ENCODE measurements at places on chromosomes 13 and 19.

DNA sequence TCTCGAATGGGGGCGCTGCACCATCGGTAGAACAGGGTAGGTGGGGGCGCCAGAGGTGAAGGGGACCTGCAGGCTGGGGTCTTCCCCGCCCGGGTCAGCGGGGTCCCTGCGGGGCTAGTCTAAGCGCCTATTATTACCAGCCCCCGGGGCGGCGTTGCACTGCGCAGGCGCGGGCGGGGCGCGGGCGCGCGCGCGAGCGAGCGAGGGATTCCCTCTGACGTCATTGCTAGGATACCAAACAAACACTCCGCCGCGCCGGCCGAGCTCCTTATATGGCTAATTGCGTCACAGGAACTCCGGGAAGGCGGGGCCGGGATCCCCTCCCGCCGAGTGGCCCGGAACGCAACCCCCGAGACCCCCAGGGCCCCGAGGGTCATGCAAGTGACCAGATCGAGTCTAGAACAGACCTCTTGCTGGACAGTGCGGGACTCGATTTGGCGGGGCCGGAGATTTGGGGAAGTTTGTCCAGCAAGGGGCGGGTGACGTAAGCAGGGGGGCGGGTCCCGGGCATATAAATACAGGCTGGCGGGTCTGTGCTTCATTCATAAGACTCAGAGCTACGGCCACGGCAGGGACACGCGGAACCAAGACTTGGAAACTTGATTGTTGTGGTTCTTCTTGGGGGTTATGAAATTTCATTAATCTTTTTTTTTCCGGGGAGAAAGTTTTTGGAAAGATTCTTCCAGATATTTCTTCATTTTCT, at the start of gene FOSB:
Gene FOSB, plus strand, starts transcription at position 541 of the 703 bp plus-strand sequence. CDS start 591 bp downstream, outside the sequence.
- DNase-seq: peak; percentile 85

DNA sequence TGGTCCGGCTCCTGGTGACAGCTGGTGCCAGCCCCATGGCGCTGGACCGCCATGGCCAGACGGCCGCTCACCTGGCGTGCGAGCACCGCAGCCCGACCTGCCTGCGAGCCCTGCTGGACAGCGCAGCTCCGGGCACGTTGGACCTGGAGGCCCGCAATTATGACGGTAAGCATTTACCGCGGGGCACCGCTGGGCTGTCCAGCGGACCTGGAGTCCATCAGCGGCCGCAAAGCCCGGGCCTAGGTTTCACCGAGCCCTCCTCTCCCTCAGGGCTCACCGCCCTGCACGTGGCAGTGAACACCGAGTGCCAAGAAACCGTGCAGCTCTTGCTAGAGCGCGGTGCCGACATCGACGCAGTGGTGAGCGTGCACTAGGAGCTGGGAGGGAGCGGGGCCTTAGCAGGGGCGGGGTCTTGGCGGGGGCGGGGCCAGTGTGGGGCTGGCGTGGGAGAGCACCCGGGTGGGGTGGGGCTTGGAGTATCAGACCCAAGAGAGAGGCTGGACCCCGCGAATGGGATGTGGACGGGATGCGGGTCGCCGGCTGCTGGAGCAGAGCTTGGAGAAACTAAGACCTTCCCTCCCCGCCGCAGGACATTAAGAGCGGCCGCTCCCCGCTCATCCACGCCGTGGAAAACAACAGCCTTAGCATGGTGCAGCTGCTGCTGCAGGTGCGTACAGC, 8.7 kb downstream of the BCL3 start:
- no peak for DNase-seq

GRCh38 chr13:20405691-20406090, 120.0 kb downstream of the CRYL1 start:
- no peak for DNase-seq

DNA sequence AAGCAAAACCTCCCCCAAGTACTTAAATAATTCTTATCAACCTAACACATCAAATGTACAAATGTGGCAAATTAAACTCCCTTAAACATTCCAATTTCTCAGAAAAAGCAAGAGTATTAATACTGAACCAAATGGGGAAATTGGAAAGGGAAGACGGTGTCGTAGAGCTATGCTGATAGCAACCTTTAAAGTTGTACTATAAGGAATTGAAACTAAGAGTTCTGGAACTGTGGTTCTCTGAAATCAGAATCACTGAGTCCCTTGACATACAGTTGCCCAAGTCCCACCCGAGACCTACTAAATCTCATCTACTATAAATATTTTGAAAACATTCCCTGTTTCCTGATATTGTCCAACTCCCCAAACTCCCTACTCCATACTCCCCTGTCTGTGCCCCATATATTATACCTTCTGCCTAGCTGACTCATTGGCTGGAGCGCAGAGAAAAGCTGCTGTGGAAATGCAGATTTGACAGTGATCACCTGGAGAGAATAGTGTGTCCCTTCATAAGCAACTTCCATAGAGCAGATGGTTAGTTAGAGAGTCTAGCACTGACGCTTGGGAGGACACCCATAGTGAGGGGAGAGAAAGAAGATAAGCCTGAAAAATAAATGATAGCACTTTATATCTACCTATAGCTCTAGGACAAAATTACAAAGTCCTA, 51.4 kb upstream of the ITM2B start:
- DNase-seq: no peak

DNA sequence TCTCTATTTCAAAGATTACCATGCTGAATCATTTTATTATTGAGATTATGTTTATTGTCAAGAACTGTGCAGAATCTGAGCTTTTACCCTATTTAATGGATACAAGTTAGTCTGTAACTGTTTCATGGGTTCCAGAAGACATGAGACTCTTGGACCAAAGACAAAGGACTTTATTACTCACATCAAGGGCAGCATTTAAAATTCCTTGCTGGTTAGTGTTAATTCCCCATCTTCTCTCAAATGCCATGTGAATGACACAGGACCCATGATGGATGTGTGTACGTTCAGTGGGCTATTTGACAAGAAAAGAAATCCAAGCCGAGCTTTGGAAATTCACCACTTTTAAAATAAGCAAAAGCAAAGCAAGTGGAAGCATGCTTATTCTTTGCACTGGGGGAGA, 139.9 kb downstream of the PCDH20 start:
- no peak for DNase-seq

GRCh38 chr19:11738746-11739620, at the start of gene ZNF823:
ZNF823 (minus strand) TSS chr19:11738946; CDS start chr19:11738819, 127 bp downstream.
- peak; percentile 97 for DNase-seq

DNA sequence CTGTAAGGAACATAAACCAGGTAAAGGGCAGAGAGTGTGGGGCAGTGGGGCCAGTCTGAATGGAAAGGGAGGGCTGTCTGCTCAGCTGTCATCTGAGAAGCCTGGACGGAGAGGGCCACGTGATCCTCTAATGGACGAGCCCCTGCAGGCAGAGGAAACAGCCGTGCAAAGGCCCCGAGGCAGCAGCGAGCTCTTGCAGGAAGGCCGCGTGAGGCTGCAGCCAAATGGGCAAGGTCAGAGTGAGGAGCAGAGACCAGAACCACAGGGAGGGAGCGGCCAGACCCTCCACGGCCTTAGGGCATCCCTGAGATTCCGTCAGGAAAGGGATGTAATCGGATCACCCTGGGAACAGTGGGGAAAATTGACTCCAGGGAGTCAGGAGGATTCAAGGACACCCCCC, 4.4 kb downstream of the LILRB4 start:
- no peak for DNase-seq

DNA sequence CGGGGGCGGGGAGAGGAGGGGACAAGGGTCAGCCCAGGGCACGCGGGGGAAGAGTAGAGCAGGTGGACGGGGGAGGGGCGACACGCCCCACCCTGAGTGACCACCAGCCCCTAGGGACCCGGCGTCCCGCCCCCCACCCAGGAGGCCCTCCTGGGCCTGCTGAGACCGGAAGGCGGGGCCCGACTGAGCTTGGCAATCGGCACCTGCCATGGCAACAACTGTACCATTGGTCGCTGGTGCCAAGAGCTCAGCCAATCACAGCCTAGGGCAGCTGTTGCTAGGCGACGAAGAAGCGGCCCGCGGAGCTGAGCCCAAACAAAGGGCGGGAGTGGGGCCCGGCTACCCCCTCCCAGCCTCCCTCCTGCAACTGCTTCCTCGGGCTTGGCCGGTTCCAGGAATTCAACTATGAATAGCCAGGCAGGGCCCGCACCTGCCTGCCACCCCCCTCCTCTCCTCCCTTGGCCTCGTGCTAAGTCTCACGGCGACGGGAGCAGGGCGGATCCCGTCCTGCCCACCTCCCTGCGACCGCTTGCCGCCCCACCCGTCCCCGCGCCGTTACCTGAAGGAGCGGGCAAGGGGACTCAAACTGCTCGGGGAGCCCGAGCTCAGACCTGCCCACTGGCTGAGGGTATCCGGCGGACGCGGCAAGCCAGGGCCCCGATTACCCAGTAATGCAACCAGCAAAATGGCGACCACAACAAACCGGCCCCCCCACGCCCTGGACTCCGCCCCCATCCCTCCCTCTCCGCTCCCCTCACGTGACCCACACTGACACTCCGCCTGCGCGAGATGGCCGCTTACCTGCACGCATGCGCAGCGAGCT, at the start of gene DYRK1B:
Gene DYRK1B, minus strand, starts transcription at position 699 of the 823 bp plus-strand sequence. CDS start 2,295 bp downstream, outside the sequence.
- peak; percentile 88 for DNase-seq

DNA sequence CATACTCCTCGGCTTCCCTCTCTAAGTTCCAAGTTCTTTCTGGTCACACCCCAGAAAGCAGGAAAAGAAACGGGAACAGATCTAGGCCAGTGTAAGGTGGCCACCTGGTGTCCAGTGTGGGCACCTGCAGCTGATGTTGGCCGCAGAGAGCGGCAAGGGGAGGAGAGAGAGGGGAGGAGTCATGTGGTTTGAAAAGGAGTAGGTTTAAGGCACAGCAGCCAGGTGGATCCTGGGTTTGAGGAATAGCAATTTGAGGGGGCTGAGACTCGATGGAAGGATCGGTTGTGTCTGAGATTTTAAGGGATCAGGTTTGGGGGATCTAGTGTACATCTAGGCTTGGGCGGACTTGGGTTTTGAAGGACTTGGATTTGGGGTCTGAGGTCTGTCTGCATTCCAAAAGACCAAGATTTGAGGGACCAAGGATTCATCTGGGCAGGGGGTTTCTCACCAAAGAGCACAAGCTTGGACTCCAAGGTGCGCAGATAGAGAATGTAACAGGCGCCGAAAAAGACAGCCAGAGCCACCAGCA, 1.2 kb downstream of the RABAC1 start:
- DNase-seq: no peak

- no peak for DNase-seq
These were observed 1.4 kb downstream of the FBXO27 start for GRCh38 chr19:39030854-39031367.

- DNase-seq: no peak
These were observed 209.2 kb downstream of the TSHZ3 start for GRCh38 chr19:31139871-31140505.

DNA sequence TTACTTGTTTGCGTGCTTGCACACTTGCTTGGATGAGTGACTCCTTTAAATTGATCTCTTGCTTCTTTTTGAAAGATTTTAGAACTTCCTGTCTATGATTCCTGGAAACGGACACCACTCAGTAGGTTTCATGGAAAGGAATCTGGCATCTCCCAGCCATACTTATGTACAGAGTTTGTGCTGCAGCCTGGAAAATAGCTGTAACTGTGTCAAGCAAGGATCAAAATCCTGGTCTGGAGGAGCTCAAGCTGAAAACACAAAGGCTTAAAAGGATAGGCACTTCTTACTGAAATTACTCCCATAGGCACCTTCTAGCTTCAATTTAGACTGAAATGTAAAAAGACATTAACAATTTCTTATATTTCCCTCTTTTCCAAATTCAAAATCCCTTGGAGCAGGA, 1.4 kb upstream of the FREM2 start:
- DNase-seq: no peak

DNA sequence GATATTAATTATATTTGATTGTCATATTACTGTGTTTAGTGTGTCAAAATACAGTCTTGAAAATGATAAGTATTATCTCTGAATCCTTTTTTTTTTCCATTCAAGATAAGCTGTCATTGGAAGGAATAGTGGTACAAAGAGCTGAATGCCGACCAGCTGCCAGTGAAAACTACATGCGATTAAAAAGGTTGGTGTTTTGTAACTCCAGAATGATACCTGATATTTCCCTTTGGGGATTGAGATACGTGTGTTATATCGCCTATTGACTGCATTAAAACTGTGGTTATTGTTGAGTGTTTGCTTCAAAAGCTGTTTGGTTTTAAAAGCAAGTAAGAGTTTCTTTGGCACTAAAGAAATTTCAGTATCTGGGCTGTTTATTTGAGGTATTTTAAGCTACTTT, 6.5 kb upstream of the KCTD4 start:
- DNase-seq: no peak

DNA sequence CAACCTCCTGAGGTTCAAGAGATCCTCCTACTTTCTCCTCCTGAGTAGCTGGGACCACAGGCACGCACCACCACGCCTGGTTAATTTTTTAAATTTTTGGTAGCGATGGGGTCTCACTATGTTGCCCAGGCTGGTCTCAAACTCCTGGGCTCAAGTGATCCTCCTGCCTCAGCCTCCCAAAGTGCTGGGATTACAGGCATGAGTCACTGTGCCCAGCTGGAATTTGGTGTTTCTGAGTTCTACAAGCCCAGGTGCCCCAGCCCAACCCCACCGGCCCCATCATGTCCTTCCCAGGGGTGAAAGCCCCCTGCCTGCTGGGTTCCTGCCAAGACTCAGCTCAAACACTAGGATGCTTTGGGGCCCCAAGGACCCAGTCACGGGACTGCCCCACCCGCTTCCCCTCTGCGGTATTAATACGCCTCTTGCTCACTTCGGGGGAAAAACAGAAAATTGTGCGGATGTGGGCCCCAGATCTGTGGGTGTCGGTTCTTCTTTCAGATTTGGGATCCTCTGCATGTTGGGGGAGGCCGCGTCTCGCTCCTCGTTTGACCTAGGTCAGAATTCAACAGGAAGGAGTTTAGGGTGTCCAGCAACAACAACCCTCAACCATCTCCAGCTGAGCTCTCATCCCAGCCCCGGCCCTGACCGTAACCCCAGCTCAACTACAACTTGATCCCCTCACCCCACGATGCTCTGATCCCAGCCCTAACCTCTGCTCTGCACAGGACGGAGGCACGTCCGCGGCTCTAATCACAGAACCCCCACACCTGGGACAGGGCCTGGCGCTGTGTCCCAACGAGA, 3.7 kb upstream of the FCER2 start:
- peak; percentile 64 for DNase-seq

DNA sequence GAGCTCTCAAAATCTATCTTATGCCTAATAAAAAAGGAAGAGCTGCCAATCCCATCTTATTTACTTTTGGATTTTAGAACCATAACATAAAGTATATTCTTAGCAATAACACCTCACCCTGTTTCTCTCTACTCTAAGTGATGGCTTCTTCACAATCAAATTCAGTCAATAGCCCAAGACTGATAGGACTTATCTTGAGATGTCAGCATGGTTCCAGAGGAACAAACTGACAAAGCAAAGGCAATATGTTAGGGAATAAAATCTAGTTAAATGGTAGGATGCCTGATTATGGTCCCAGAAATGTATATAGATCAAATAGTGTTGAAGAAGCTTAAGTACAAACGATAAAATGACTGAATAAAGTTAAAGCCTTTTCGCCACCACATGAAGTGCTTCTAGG, 36.3 kb downstream of the DACH1 start:
- DNase-seq: no peak

GRCh38 chr19:16824658-16825311, 4.4 kb upstream of the SIN3B start:
- no peak for DNase-seq

Data from stimulated activated CD4-positive, alpha-beta T cell treated with anti-CD3 and anti-CD28 coated beads, TNF-alpha, amount 100 ng/mL, for 4 hours (primary cell).